ENCODE measurements at places on chromosomes 11 and 22. TPM values are rescaled to one million over a fixed set of nuclear protein-coding genes. Genes with fewer than 3 reads are reported as not detected.

KDM4D gene
- total RNA-seq = 0.90 TPM

OTOG gene
- total RNA-seq = not detected

DBX1 gene
- not detected for total RNA-seq

TNRC6B gene
- total RNA-seq = 17.0 TPM

RSF1 gene
- 18.5 TPM for total RNA-seq

PVALB gene
- total RNA-seq = not detected

SLC35E4 gene
- total RNA-seq = 6.9 TPM

C11orf52 gene
- total RNA-seq = 0.28 TPM

KREMEN1 gene
- total RNA-seq = 2.5 TPM

- no peak for DNase-seq
Observed at GRCh38 chr11:47534704-47535251, 18.2 kb downstream of the CELF1 start.

- DNase-seq = peak; percentile 99
Observed at GRCh38 chr22:36365020-36365411, 22.8 kb downstream of the MYH9 start.

DNA sequence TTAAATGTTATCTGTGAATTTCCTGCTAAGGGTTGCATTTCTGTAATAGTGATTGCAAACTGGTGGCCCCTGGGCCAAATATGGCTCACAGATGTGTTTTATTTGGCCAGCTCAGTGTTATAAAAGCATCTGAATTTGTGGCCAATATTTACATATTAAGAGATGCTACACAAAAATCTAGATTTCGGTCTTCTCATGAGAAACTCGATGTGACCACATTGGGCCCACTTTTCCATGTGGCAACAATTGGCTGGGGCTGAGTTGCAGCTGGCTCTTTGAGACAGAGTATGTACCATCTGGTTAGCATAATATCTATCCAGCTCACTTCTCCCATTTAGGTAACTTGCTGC, 244.5 kb upstream of the POU2AF2 start:
- peak; percentile 14 for DNase-seq

DNA sequence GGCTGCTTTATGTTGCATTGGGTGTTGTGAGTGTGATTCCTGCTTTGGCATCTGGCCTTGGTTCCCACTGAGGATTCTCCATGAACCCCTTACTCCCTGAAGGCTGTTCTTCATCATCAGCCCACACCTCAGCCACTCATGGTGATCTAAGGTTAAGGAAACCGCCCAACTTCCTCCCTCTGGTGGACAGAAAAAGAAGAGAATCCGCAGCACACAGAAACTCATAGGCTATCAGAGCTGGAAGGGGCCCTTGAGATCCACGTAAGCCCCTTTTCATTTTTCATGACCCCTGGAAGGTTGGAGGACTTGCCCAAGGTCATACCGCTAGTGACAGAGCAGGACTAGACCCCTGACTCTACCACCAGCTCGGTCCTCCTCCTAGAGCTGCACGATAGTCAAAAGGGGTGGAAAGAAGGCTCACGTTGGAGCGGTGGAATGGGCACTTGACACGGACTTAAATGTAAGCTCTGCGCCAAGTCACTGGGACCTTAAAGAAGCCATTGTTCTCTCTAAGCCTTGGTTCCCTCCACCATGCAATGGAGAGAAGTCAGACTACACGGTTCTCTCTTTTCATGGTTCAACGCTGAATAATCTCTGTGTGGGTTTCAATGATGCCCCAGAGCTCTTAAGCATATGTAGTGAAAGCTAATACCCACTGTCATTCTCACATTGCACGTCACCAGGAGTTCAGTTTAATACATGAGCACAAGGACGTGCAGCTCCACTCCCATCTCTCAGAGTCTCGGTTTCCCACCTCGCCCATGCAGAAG, 83.6 kb upstream of the CRTAM start:
- DNase-seq = no peak

DNA sequence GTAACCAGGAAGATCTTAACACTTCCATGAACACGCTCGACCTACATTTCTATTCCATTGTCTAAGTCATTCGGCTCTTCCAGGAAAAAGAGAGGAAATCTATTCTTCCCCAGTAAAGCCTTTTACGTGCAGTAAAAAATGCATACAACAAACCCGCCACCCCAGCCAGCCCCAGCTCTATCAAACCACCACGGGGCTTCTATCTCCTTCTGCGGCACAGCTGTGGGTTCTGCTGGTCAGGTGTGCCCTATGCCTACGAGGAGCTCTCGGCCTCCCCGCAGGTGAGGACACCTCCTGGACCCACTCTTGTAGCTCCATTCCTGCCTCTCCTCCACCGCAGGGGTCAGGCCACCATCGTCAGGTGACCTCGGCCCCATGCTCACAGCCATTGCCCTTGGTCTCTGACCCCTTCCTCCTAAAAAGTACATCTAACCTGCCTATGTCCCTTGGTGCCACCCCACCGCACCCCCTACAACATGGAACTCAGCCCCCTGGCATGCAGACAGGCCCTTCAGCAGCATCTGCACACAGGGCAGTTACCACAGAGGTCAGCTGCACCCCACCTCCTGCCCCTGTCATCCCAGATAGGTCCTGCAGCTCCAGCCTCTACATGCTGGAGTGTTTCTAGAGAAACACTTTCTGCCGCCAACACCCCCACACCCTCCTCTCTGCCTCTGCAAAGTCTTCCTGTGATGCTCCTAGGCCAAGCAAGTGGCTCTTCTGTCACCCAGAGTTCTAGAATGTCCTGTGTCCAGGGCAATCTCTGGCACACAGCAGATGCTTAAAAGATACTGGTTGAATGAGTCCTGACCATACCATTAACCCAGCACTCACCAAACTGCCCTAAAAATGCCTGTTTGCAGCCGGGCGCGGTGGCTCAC, 3.1 kb downstream of the DEAF1 start:
- no peak for DNase-seq

DNA sequence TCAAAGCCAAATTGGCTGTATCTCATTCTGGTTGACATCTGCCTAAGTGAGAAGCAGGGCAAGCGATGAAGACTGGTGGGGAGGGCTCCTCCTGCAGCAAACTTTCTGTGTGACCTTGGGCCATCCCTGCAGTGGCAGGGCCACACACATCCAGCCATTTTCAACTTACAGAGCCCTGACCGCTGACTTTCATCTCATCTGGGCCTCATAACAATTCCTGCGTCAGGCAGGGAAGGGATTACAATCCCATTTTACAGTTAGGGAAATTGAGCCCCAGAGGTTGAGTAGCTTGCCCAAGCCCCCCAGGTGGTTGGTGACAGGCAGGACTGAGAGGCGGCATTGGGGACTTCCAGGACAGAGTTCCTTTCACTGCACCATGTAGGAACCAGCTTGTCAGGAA, 21.9 kb downstream of the TPBGL start:
- DNase-seq = no peak

DNA sequence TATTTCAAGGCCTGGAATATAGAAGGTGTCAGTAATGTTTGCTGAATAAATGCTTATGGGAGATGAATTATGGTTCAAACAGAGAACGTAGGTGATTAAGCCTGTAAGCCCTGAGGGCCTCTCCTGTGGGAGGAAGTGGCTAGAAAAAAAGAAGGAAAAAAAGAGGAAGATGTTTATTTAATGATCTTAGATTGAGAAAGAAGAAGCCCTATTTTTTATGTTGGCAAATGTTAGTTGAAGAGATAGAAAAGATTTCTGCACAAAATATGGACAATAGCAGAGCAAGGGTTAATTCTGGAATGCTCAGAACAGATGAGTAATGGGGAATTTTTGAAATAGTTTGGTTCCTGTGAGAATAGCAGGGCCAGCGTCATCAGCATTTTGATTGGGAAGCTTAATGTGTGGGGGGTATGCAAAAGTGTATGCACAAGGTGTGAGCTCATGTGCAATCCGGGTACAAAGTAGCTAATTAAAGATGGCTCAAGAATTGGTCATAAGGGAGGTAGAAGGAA, 95.7 kb downstream of the TEAD1 start:
- DNase-seq = peak; percentile 75

DNA sequence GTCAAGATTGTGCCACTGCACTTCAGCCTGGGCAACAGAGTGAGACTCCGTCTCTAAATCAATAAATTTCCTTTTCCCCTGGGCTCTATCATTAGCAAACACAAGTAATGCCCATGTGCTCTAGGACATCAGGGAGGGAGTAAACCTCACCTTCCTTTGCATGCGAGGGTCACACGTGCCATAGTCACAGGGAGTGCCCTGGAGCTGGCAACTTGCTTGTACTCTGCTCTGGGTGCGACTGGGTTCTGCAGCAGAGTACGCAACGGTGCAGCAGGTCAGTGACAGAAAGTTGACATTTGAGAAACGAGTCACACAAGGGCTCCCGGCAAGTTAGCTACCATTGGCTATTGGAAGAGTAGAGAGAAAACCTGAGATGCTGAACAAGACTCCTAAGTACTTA, 32.6 kb upstream of the CHKA start:
- no peak for DNase-seq

GRCh38 chr22:28017558-28017820, 98.4 kb upstream of the PITPNB start:
- no peak for DNase-seq

DNA sequence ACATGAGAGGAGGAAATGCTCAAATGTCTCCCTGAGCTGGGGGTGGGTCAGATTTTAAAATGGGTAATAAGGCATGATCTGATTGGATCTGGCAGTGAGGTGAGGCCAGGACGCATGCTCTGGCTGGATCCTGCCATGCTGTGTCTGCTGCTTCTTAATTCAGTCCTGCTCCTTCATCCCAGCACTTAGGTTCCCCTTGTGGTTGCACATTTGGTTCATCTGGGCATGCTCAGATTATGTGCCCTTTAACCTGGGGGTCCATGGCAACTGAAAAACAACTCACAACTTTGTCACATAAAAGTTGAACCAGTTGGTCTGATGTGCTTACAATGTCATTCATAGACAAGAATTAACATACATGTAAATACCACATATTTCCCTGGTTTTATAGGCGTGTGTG, 67.9 kb downstream of the PIWIL4 start:
- no peak for DNase-seq

DNA sequence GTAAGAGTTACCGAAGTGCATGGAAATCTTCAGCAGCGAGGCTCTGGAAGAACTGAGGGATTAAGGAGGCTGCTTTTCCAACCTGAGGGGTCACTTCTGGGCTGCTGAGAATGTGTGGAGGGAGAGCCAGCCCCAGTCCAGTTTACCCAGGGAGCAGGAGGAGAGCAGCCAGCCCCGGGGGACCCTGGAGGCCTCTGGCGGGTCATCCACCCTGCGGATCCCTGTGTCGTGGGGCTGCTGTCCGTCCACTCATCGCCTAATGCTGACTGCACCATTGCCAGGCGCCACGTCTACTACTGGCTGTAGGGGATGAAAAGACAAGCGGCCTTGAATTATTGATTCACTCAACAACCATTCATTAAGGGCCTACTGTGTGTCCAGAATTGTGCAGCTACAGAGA, 228.7 kb upstream of the TBCEL start:
- no peak for DNase-seq

GRCh38 chr22:43110927-43111623, 525 bp downstream of the BIK start:
- DNase-seq = no peak

DNA sequence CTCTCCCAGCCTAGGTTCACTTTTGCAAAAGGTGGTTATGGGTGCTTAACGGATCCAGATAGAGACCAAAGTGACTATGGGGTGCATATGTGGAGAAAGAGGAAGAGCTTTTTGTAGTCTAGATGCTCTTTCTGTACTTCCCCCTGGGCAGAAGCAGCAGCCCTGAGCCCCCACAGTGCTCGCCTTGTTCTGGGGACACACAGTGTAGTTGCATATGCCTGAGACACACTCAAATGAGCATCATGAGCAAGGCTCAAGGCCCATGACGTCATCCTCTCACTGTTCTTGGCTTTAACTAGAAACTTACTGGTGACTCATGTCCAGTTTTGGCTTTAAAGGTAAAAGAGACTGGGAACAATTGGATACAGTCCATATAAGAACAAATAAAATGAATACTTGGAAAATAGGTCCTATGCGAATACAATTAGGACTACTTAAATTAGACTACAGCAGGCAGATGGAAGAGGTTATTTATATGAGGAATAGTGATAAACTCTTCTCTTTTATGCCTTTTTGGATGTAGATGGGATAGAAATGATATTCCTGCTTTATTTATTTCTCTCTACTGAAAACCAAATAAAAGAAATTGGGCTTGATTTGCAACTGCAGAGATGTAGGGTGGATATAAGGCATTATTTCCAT, 20.1 kb upstream of the PEX26 start:
- DNase-seq = peak; percentile 100

DNA sequence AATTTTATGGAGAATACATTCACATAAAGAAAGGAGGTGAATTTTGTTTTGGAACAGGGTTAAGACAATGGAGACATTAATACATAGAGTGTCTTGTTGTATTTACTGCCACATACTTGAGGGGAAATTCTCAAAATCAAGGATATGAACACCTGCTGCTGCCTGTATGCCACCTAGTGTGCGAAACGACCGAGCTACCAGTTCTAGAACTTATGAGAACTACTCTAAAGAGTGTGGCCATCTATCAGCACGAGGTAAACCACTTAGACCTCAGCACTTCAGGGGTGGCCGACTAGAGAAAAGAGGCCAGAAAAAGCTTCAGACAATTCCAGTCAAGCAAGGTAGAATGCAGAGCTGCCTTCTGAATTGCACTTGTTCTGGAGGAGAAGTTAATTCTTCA, 1.5 kb upstream of the AGBL2 start:
- DNase-seq = no peak

DNA sequence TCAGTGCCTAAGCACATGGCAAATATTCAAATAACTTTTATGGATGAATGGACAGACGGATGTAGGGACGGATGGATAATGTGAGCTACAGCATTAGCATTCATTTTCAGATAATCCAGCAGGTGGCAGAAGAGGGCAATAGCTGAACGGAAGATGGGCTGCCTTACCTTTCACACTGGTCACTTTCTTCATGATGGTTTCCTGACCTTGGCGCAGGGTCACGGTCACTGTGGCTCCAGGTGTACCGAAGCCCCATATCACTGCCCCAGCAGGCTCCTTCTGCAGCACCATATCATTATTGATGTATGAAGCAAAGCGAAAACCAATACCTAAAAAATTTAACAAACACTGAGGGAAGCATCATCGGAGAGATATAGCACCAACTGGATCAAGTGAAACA, 4.3 kb downstream of the SIAE start:
- DNase-seq = peak; percentile 54

DNA sequence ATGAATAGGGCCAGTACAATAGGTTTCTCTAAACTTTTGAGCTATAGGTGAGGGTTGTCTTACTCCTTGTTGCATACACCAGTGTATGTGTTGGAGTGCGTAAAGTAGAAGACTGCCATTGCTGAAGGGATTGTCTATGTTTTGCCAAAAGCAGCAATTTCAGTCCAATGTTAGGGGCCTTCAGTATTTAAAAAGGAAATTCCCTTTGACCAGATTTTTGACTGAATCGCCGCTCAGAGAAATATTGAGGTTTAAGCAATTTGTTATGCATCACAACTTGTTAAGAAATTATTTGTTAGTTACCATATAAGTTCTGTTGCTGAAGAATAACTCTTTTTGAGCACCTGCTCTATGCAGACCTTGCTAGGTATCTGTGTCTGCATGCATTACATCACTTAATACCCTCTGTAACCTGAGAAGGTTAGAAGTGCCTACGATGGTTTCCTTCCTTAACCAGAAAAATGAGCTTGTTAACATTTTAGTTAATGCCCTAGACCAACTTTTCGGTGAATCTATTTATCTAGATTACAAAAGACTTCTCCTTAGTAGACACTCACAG, 33.9 kb downstream of the MMP20 start:
- DNase-seq = no peak

- DNase-seq = no peak
Observed at GRCh38 chr11:16352707-16353106, 3.6 kb downstream of the SOX6 start.
